ENCODE measurements at places on chromosomes 2 and 18.

GRCh38 chr2:26752656-26753055 is 11.4 kb upstream of the SLC35F6 start:
- DNase-seq: no peak

DNA sequence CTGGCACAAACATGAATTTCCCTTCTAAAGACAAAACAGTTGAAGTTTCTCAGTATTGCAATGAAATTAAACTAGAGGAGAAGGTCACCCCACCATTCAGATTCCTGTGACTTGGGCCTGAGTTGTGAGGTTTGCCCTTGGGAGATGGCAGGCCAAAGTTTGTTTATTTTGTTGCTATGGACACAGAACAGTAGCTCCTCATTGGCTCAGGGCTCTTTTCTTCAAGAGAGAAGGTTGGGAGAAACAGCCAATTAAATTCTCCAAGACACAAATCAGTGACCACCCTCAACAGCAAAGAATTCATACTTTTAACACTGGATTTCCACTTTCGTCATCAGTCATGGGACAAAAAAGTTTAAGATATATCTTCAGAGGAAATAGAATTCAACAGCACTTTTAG is at the start of gene FLACC1:
Gene FLACC1, minus strand, starts transcription at position 125 of the 400 bp plus-strand sequence. CDS start 5,941 bp downstream, outside the sequence.
- peak; percentile 82 for DNase-seq

- peak; percentile 44 for DNase-seq
These were observed 184.9 kb downstream of the AFF3 start for GRCh38 chr2:99957332-99958133.

DNA sequence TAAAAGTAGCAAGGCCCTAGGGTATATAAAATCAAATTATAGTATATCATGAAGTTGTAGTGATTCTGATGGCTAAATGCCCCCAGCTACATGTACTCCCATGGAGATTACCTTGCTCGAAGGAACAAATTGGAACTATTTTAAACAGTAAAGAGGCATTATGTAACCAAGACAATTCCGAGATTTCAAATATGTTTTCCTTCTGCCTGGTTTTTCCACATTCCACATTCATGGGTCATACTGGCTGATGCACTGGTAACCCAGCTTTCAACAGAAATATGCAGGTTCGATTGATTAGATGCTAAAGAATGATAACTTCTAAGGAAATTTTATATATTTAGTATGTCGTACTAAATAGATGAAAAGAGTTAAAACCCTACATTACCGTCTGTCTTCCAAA is 62.3 kb upstream of the MGAT4A start:
- DNase-seq: no peak

- DNase-seq: peak; percentile 32
These were observed 45.9 kb upstream of the RHOB start for GRCh38 chr2:20400787-20401488.

GRCh38 chr18:41809652-41810051 is 145.4 kb upstream of the PIK3C3 start:
- DNase-seq: no peak

GRCh38 chr2:235725016-235725489 is 231.2 kb downstream of the AGAP1 start:
- no peak for DNase-seq

DNA sequence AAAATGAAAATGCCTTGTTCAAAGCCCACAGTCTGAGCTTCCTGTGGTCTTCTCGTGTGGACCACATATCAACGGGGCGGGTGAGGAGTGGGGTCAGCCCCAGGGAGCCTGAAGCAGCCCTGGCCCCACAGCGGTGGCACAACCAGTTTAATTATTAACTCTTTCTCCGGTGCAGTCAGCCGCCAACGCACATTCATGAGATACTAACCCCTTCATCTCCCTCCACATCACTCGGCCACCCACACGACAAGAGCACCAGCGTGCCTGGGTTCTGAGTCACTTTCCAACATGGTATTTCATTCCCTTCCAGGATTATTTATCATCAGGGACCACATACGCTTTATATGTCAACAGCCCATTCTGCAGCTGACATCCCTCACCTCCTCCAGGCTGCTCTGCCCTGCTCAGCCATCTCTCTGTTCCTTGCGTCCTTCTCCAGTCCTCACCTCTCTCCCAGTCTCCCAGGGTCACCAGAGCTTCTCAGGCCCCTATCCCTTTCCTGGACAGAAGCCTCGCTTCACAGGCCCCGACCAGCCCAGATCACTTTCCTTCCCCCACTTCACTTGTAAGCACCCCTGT is 48.0 kb upstream of the ID2 start:
- peak; percentile 96 for DNase-seq

DNA sequence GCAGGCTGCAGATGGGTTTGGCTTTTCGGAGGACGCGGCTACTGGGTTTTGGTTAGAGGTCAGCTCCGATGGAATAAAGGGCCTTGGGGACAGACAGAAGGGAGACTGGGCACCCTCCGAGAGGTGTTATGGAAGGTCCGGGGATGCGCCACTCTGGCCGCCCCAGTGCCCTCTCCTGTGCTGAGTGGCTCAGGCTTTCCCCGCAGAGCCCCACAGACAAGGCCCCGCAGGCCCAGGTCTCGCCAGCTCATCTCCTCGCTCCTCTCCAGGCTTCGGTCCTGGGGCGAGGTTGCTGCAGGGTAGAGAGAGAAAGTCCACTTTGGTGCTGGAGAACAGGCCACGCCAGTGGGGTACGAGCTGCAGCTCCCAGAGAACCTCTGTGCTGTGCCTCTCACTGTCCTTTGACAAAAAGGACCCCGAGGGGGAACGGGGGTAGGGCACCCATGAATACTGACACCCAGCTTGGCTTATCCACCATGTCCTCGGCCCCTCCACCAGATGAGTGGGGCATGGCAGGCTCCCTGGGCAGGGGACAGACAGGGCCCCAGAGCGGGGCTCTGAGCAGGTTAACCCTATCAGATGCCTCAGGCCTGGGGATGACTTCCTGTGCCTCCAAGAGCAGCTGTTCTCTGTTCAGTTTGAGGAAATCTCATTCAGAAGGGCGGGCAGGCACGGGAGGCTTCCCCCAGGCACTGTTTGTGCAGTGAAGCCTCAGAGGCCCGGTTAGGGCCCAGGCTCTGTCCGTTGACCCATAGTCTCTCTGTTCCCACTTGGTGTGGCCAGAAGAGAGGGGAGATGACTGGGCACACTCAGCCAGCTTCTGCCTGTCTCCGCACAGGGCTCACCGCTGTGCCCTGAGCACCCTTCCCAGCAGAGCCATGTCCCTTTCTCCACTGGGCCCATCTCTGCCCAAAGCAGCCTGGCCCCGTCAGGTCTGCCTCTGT is 15.7 kb upstream of the CNNM3 start:
- DNase-seq: no peak

GRCh38 chr2:100936070-100936741 is 65.9 kb upstream of the RPL31 start:
- no peak for DNase-seq

GRCh38 chr2:42764096-42764495 is at the start of gene OXER1:
TSS of gene OXER1 (minus strand) at chr2:42764135. CDS start at chr2:42764062, 73 bp downstream.
- no peak for DNase-seq

GRCh38 chr2:16011621-16011960 is 71.2 kb downstream of the MYCN start:
- no peak for DNase-seq

DNA sequence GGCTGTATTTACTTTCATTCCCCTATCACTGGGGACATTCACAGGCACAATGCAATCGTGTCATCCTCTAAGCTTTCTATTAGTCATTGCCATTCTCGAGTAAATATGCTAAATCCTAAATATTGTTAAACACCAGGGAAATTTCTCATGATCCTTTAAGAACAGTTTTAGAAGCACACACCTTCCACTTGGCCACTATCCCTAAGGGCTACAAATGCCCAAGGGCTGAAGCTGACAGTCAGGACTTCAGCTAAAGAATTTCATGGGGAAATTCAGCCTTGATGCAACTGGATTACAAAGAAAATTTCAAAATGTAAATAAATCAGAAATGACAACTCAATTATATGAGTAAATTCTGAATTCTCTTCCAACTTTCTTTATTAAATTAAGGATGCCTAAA is 163.1 kb upstream of the PID1 start:
- no peak for DNase-seq

- DNase-seq: no peak
These were observed 489.8 kb upstream of the FANCL start for GRCh38 chr2:58730764-58731487.
